ENCODE measurements at places on chromosomes 5 and 9. TPM values are rescaled to one million over a fixed set of nuclear protein-coding genes. Genes with fewer than 3 reads are reported as not detected.

The NKD2 gene
- polyA plus RNA-seq: 0.22 TPM

DNA sequence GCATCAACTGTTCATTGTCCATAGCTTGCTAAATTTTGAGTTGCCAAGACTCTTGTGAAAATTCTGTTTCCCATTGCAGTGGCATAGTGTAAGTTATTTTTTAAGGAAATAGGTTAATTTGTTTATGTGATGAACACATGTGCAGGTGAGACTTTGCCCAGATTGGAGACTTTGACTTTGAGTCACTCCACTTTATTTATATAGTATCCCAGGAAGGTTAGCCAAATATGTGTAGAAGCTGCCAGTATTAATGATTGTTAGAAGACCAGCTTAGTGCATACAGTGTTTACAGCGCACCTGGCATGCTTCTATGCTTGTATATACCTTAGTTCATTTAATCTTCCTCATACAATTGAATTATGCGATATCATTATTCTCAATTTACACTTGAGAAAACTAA lies 51.0 kb downstream of the MTAP start:
- H3K4me1 ChIP-seq: peaks cover 27% of the 10 kb centered on the region
- DNase-seq: peak; percentile 88
- no peak overlapping the region for H3K4me3 ChIP-seq
- H3K27ac ChIP-seq: peak overlapping the region; percentile 20
- peaks cover 6% of the 10 kb centered on the region for H3K36me3 ChIP-seq

- peaks cover 7% of the 10 kb centered on the region for H3K4me1 ChIP-seq
- no peaks in the 10 kb centered on the region for H3K36me3 ChIP-seq
- no peaks in the 10 kb centered on the region for H3K27me3 ChIP-seq
- peak overlapping the region; percentile 46 for H3K27ac ChIP-seq
- no peak overlapping the region for H3K4me3 ChIP-seq
- peak; percentile 34 for DNase-seq
Observed at GRCh38 chr9:89464300-89464901, 33.5 kb downstream of the SEMA4D start.

GRCh38 chr5:64166201-64166959 lies 737 bp downstream of the RNF180 start:
- no peak for DNase-seq
- H3K27ac ChIP-seq: peak overlapping the region; percentile 63
- no peaks in the 10 kb centered on the region for H3K4me1 ChIP-seq

GRCh38 chr9:111179577-111179976 lies 141.3 kb upstream of the LPAR1 start:
- H3K27me3 ChIP-seq: no peaks in the 10 kb centered on the region
- H3K4me1 ChIP-seq: no peaks in the 10 kb centered on the region
- no peak for DNase-seq
- H3K4me3 ChIP-seq: no peak overlapping the region
- no peak overlapping the region for H3K27ac ChIP-seq

The EIF4E1B gene
- polyA plus RNA-seq: 0.22 TPM

- H3K4me3 ChIP-seq: no peak overlapping the region
- peak; percentile 1 for DNase-seq
- peaks cover 2% of the 10 kb centered on the region for H3K27me3 ChIP-seq
- no peak overlapping the region for H3K27ac ChIP-seq
- no peaks in the 10 kb centered on the region for H3K4me1 ChIP-seq
Observed at GRCh38 chr5:80055491-80056170, 20.5 kb downstream of the THBS4 start.

The GARIN3 gene
- polyA plus RNA-seq: not detected

DNA sequence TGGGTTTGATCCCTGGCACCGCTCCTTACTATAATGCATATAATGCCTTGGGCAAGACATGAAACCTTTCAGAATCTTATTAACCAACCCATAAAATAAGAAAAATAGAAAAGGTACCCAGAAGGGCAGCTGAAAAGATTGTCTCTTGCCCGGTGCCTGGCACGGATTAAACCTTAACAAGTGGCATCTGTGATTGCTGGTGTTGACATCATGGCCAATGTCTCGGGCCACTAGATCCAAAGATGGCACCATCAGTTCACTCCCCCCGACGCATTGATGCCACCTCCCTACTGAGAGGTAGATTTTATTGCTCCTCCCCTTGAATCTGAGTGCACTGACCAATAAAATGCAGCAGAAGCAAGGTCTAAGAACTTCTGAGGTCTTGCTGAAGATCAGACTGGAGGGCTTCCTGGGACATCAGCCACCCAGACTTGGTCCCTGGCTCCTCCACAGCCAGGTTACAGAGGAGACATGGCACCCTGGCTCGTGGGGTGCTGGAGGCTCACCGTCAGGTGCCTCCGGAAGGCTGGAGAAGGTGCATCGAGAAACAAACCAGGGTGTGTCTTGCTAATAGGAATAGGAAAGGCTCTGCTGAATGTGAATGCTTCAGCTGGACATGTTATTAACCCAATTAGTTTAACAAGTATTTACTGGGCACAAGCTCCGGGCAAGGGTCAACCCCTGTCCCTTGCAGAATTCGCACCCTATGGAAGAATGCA lies 80.0 kb upstream of the COL5A1 start:
- H3K4me3 ChIP-seq: no peak overlapping the region
- H3K36me3 ChIP-seq: no peaks in the 10 kb centered on the region
- DNase-seq: no peak
- H3K27me3 ChIP-seq: no peaks in the 10 kb centered on the region
- no peaks in the 10 kb centered on the region for H3K4me1 ChIP-seq

GRCh38 chr9:31783491-31783890 lies 601.0 kb upstream of the ACO1 start:
- H3K27me3 ChIP-seq: no peaks in the 10 kb centered on the region
- no peaks in the 10 kb centered on the region for H3K36me3 ChIP-seq
- no peak overlapping the region for H3K4me3 ChIP-seq
- no peak overlapping the region for H3K27ac ChIP-seq
- DNase-seq: no peak
- no peaks in the 10 kb centered on the region for H3K4me1 ChIP-seq

The ADAMTS16 gene
- polyA plus RNA-seq: 0.06 TPM

The TXNDC15 gene
- 11.9 TPM for polyA plus RNA-seq

The DIRAS2 gene
- 0.34 TPM for polyA plus RNA-seq

DNA sequence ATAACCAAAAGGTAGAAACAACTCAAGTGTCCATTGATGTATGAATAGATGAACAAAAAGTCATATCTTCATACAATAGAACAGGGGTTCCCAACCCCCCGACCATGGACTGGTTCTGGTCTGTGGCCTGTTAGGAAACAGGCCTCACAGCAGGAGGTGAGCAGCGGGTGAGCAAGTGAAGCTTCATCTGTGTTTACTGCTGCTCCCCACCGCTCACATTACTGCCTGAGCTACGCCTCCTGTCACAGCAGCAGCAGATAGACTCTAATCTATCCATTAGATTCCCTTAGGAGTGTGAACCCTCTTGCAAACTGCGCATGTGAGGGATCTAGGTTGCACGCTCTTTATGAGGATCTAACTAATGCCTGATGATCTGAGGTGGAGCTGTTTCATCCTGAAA lies 478.0 kb downstream of the BRINP1 start:
- H3K4me1 ChIP-seq: no peaks in the 10 kb centered on the region
- no peaks in the 10 kb centered on the region for H3K36me3 ChIP-seq
- no peak for DNase-seq

The PPIP5K2 gene
- polyA plus RNA-seq: 11.9 TPM

DNA sequence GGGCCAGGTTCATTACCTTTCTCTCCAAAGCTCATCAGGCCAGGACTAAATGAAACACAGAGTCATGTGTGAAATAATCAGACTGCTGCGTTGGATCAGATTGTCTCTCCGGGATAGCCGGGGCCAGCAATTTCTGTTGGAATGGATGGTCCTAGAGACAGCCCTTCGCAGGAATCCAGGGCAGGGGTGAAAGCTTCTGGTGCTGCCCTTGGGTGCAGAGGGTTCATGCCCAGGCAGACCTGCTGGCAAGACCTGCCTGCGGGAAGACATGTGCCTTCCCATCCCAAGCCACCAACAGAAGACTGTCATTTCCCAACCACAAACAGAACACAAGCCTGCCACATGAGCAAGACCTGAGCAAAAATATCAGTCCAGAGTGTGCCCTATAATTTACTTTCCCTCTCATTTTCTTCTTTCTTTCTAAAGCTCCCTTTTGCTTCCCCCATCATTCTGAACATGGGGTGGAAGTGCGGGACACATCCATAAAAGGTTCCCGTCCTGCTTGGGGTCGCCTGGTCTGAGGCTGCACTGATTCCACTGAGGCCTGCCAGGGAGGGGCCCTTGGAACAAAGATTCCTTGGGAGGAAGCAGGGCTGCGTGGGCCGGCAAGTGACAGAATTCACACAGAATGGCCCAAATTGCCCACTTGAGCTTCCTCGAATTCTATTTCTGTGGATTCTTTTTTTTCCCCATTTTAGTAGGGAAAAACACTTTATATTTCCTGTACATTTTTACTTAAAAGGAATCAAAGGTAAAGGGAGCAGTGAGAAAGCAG lies 57.3 kb downstream of the UBE2QL1 start:
- DNase-seq: no peak
- H3K4me3 ChIP-seq: no peak overlapping the region
- no peaks in the 10 kb centered on the region for H3K36me3 ChIP-seq
- H3K4me1 ChIP-seq: no peaks in the 10 kb centered on the region
- no peak overlapping the region for H3K27ac ChIP-seq
- no peaks in the 10 kb centered on the region for H3K27me3 ChIP-seq

GRCh38 chr5:60541980-60542379 lies 158.0 kb downstream of the DEPDC1B start:
- no peak overlapping the region for H3K4me3 ChIP-seq
- DNase-seq: no peak
- H3K27me3 ChIP-seq: no peaks in the 10 kb centered on the region
- H3K36me3 ChIP-seq: no peaks in the 10 kb centered on the region
- H3K4me1 ChIP-seq: no peaks in the 10 kb centered on the region
- H3K27ac ChIP-seq: no peak overlapping the region
